ENCODE measurements at places on chromosomes 16 and 17. TPM values are rescaled to one million over a fixed set of nuclear protein-coding genes. Genes with fewer than 3 reads are reported as not detected.

The KCNJ12 gene
- 2.2 TPM for total RNA-seq

The NAA38 gene
- 64.9 TPM for total RNA-seq

DNA sequence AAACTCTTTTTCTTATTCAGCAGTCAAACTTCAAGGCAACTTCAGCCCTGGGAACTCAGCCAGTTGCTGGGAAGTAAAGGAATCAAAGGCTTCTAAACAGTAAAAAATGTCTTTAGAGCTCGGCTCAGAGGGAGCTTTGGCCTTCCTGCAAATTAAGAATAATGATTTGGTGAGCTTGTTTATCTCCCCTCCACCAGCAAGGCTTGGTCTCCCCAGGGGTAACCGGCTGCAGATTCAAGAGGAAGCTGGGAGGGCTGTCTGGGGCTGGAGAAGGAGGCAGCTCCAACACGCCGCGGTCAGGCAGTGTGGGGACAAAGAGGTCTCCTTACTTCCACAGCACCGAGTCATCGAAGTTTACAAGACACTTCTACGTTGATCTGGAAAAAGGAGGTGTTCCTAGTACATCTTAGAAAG, 17.7 kb upstream of the DOC2B start:
- no peak for DNase-seq

DNA sequence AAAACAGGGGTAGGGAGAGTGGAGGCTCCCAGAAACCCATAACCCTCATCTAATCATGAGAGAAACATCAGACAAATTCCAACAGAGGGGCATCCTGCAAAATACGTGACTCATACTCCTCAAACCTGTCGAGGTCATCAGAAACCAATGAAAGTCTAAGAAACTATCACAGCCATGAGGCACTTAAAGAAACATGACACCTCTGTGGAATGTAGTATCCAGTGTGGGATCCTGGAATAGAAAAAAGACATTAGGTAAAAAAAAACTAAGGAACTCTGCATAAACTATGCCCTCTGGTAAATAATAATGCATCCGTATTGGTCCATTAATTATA, 16.4 kb downstream of the CDH5 start:
- DNase-seq: no peak

DNA sequence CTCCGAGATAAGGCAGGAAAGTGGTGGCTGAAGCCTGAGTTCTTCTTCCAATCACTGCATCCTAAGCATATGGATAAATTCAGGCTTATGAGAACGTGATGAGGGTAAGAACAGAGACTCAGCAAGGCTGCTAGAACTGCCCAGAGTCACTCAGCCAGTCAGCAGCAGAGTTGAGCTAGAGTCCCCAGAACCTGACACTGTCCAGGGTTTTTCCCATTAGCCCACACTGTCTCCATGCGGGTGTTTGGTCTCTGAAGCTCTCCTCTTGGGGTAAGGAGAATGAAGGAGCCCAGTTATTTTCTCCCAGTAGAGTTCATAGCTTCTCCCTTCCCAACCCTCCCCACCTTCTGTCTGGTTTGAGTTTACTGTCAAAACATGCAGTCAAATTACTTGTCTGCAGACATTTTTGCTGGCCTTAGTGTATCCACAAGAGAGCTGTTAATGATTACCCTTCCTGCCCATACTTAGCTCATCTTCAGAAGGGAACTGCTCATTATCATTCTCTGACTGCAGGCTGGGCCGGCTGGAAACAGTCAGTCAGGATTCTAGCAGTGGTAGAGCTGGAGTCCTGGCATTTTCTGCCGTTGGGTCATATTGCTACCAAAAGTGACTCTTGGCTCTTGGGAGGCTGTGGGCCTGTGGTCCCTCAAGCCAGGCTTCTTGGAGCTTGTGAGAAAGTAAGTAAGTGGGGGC, 460.0 kb downstream of the HS3ST3B1 start:
- no peak for DNase-seq

DNA sequence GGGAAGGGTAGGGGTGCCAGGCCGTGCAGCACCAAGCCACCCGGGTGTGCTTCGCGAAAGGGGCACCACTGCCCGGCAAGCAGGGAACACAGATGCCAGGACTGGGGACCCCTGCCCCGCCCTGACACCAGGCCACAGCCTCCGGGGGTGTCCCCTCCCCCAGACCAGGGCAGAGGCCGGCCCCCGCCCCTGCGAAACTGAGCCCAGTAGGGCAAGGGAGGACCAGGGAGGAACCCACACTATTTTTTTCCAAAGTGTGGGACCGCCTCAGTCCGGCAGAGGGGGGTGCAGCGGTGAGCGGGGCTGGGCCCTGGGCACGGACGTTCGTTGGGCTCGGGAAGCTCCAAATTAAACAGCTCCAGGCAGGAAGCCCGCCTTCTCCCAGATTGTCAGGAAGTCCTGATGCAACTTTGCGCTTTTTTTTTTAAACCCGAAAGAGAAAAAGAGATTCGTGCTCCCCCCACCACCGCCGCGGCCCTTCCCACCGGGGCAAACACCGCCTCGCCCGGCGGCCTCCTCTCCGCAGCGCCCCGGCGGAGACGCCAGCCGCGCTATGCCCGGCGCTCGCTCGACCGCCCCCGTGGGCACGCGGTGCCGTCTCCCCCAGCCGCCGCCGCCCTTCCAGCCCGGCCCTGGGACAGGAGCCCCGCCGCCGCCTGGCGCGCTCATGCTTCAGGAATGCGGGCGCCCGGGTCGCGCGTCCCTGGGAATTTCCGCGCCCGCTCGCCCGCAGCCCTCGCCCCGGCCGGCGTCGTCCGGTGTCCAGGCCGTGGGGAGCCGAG, 755 bp downstream of the PIEZO1 start:
- no peak for DNase-seq

DNA sequence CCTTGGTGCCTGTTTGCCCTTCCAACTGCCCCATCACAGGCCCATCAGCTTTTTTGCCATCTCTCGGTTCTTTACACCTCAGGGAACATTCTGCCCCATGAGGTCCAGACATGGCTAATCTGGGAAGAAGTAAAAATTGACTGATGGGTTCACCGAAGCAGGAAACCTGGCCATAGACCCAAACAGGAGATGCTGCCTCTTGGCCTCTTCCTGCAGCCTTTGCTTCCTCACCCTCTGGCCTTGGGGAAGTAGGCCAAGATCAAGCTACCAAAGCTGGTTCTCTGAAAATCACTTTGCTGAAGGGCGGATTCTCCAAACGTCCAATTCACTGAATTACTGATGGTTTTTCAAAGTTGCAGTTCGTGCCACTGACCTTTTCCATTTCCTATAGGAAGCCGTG, 56.1 kb downstream of the ARSG start:
- no peak for DNase-seq

GRCh38 chr17:42459801-42460281, 1.2 kb downstream of the ATP6V0A1 start:
- no peak for DNase-seq

- no peak for DNase-seq
Measured at GRCh38 chr16:86521236-86522197, 11.2 kb downstream of the FOXF1 start.

- no peak for DNase-seq
Measured at GRCh38 chr16:56923481-56924091, 8.4 kb upstream of the HERPUD1 start.

DNA sequence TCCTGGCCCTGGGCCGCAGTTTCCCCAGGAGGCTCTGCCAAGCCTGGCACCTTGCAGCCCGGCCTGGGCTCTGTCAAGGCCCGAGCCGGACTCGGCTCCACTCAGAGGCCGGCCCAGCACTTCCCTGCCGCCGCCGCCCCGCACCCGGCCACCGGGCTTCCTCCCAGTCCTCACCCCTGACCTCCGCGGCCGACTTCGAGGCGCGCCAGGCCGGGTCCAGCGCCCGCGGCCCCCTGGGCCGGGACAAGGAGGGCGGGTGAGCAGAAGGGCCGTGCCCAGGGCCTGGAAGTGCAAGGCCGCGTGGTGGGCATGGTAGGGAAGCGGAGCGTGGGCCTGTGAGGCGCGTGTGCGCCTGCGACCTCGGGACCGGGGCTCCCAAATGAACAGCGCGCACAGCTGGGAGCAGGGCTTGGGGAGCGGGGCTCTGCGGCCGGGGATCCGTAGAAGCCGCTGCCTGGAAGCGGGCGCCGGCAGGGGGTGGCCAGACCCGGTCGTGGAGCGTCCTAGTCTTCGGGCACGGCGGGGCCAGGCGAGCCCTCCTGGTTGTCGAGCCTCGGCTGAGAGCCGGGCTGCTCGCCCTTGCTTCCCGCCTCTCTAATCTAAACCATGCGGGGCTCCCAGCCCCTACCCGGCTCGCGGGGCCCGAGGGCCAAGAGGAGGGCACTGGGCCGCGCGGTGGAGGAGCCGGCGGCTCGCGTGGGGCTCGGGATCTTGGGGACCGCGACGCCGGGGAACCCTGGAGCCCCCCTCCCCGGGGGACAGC, 503 bp upstream of the TBX4 start:
- no peak for DNase-seq

- DNase-seq: no peak
Measured at GRCh38 chr17:17445925-17446665, 30.7 kb upstream of the MED9 start.
